ENCODE measurements at places on chromosomes 11 and 22.
A peak's percentile ranks its signal among the peaks of the same experiment; 100 is the strongest.

DNA sequence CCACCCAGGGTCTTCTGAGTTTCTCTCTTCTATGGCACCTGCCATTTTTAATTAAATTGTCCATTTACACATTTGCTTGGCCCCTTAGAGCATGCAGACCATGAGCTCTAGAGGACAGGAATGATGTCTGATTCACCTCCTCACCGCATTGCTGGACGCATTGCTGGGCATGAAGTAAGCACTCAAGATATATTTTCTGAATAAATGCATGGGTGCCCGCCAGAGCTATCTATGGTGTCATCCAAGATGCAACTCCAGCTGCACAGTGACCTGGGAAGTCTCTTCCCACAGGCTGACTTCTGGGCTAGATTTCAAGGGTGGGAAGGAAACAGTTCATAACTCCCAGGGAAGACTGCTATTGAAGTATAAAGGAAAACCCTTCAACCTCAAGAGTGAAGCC is 66.6 kb upstream of the ASPHD2 start:
- no peak for DNase-seq

DNA sequence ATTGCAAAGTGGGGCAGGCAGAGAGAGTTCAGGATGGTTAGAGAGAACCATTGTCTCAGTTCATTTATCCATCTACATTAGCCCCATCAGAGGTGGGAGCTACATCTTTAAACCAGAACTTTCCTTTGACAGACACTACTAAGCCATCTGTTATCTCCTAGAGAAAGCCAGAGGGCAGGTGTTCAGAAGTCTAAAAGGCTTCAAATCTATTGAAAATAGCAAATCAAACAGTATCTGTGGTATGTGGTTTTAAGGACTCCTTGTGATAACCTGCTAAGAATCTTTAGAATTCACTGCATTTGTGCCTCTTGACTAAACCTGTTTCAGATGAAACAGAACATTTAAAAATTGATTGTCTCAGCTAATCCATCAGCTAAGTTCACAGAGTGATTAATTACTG is 43.9 kb upstream of the PARVG start:
- DNase-seq, result no peak

DNA sequence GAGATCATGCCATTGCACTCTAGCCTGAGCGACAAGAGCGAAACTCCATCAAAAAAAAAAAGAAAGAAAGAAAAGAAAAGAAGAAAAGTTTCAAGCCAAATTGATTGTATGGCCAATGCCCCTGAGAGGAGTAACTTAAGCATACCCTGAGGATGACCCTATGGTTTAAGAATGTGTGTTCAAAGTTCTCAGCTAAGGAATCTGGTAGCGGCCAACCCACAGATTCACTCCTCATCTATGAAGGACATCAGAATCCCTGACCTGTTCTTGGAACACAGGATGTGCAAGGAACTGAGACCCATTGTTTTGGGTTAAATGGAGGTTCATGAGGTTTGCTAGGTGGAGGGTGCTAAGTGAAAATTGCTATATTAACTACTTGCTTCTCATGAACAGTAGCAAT is 18.1 kb downstream of the IZUMO1R start:
- no peak for DNase-seq

GRCh38 chr11:17828311-17828751 is 93.8 kb downstream of the KCNC1 start:
- DNase-seq, result no peak

GRCh38 chr11:82936261-82936660 is 34.7 kb downstream of the DDIAS start:
- no peak for DNase-seq

GRCh38 chr11:35619116-35619854 is 1.0 kb downstream of the FJX1 start:
- DNase-seq, result no peak

GRCh38 chr11:3685923-3686322 is 14.7 kb upstream of the CHRNA10 start:
- DNase-seq, result no peak

- no peak for DNase-seq
Observed at GRCh38 chr22:46087816-46088277, 62.5 kb upstream of the PPARA start.

- DNase-seq, result no peak
Observed at GRCh38 chr22:35328472-35328885, 28.8 kb downstream of the TOM1 start.

GRCh38 chr11:64011371-64011770 is 24.4 kb upstream of the FLRT1 start:
- no peak for DNase-seq

- DNase-seq, result no peak
Observed at GRCh38 chr11:112877581-112877980, 83.6 kb upstream of the NCAM1 start.

DNA sequence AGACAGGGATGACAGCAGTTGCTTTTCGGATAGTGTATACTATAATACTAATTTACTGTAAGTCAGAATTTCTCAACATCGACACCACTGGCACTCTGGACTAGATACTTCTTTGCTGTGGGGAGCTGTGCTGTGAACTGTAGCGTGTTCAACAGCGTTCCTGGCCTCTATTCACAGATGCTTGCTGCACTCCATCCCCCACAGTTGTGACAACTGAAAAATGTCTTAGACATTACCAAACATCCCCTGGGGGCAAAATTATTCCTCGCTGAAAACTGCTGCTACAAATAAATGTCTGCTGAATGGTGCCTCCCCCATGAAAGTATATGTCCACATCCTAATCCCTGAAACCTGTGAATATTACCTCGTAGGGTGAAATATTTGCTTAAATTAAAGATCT is 7.5 kb upstream of the SLC15A3 start:
- no peak for DNase-seq

DNA sequence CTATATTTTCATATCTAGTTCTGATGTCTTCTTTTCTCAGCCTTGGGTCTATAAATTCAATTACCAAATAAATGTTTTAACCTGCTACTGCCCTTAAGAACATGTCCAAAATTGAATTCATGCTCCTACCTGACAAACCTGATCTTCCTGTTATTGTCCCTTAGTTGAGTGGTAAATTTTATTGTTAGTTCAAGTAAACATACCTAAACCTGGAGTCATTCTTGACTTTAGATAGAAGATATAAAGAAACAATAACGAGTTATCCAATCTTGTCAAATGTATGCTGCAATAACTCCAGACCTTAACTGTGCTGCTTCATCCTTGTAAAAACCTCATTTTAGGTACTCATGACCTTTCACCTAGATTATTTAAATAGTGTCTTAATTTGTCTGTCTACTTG is 34.6 kb upstream of the SC5D start:
- no peak for DNase-seq

DNA sequence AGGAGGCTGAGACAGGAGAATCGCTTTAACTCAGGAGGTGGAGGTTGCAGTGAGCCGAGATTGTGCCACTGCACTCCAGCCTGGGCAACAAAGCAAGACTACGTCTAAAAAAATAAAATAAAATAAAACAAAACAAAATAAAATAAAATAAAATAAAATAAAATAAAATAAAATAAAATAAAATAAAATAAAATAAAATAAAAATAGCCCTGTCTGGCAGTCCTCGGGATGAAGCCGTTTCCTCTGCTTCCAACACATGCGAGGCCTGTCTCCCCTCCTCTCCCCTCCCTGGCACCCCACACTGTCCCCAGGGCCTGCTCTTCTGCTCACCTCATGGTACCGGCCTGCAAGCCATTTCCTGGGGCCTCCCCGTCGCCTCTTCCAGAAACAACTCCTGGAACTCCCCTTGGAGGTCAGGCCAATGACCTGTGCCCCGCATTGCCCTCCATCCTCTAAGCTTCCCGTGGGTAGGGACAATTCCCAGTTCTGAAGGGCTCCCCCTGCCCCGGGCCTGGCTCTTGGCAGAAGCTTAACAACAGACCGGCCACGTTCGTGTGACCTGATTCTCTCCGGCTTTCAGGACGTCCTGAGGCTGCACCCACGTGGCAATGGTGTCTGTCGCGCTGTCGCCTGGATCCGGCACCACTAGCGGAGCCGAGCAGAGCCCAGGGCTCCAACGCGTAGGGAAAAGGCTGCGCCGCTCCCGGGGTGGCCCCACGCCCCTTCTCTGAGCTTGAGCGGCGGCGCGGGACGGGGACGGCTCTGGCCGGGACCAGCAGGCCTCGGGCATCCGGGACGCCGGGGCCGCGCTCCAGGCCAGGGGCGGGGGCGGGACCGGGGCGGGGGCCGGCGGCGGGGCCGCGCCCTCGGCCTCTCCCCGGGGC is 456 bp upstream of the PARVB start:
- no peak for DNase-seq

DNA sequence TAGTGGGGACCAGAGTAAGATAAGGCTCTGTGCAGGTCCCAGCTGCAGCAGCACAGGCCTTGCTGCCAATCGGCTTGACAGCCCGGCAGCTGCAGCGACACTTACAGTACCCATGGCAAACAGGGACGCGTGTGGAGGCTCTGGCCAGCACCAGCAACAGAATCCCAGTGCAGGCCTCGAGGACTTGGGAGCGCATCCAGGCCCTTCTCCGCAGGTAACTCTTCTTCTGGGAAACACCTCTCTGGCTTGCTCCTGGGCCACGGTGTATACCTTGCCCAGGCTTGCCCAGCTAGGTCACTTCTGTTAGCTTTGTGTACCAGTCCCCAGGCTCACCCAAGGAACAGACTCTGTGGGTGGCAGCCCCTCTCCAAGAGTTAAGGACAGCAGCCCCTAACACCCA is 126.7 kb downstream of the CTTN start:
- DNase-seq, result no peak

DNA sequence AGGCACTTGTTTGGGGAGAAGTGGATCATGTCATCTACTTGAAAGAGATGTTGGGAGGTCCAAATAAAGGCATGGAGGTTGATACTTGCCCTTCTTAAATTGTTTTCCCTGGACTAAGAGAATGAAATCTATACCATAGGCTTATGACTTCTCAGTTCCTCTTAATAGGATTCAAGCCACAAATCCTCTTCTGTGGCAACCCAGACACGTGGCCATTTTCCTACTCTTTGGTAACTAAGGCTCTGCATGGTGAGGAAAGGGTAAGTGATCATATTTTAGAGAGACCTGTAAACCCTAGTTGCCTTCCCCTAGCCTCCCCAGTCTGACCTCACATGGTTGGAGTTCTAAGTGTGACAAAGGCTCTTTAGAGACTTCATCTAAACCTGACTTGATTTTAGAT is 72.9 kb upstream of the CD44 start:
- DNase-seq, result no peak

- DNase-seq, result peak; percentile 75
Observed at GRCh38 chr11:64284962-64285884, at the start of gene GPR137. Gene GPR137 (plus strand): TSS chr11:64285848. CDS start chr11:64286525, 677 bp downstream.

DNA sequence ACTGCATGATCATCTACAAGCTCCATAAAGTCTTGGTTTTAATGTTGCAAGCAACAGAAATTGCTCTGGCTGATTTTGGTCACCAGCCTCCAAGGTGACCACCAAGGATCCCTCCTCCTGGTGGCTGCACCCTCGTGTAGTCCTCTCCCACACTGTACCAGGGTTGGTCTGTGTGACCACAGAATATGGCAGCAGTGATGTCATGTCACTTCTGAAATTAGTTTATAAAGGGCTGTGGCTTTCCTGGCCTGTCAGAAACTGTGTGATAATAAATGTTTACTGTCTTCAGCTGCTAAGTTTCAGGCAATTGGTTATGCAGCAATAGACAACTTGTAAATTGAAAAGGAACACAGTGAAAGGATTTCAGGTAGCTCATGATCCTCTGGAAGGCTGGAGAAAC is 5.3 kb upstream of the PRDM11 start:
- DNase-seq, result no peak

DNA sequence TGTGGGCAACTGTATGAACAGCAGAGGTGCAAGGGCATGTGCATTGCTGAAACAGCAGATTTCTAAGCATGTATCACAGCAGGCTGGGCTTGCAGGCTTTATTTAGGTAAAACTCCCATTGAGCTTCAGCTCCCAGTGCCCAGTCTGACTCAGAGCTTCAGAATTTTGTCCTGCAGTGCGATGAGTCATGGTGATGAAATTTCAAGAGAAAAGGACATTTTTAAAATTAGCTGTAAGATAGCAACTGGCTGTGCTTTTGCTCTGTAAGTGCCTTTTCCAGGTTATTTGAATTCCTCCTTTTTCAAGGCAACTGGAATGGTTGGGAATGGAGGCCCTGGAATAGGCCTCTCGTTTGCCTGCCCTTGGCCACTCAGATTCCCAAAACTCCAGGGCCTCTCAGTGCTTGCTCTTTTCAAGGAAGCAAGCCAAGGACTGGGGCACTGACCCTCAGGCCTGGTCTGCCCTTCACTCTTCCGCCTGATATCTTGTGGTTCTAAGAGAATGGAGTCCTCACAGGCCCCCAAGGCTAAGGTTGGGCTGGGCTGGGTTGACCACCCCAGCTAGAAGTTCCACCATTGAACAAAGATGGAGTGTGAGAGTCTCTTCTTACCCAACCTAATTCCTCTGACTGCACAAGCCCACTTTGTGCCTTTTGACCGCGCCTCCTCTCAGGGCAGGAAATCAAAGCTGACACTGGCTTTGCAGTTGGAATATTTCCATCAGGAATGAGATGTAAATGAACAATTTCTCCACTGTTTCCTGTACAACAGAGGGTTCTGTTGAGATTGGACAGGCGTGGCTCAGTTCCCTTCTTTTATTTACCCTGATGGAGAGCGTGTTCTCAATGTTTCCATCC is 59.5 kb upstream of the PRSS23 start:
- DNase-seq, result no peak

DNA sequence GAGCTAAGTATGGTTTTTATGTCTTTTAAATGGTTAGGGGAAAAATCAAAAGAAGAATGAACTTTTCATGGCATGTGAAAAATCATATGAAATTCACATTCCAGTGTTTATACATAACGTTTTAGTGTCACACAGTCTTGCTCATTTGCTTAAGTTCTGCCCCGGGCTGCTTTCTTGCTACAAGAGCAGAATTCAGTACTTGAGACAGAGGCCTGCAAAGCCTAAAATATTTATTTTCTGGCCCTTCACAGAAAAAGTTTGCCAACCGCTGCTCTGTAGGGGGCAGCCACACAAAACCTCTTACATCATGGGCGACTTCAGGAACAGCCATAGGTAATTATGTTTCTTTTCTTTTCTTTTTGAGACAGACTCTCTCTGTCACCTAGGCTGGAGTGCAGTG is 1.0 kb upstream of the ATG2A start:
- DNase-seq, result no peak

DNA sequence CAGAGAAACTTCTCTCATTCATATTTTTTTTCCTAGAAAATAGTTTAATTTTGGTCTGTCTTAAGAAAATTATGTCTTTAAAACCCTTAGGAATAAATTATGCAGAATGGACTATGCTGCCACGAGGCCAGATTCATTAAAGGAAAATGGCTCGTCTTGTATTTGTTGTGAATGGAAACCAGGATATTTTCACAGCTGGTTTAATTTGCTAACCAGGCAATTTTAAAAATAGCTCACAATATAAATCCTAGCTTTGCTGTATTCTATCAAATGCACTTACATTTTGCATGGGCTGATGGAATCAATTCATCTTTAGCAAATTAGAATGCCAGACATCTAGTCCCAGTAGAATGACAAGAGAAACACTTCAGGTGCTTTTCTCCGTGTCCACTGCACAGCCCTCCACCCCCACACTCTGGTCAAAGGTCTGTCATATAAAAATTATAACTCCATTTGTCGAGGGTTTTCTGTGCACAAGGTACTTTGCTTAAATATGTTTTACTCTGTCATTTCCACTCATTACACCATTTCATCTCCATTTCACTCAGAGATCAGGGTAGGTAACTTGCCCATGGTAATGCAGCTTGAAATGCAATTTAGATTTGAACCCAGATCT is 20.3 kb upstream of the TNRC6B start:
- DNase-seq, result no peak
